ENCODE measurements at places on chromosomes 2 and 18.

DNA sequence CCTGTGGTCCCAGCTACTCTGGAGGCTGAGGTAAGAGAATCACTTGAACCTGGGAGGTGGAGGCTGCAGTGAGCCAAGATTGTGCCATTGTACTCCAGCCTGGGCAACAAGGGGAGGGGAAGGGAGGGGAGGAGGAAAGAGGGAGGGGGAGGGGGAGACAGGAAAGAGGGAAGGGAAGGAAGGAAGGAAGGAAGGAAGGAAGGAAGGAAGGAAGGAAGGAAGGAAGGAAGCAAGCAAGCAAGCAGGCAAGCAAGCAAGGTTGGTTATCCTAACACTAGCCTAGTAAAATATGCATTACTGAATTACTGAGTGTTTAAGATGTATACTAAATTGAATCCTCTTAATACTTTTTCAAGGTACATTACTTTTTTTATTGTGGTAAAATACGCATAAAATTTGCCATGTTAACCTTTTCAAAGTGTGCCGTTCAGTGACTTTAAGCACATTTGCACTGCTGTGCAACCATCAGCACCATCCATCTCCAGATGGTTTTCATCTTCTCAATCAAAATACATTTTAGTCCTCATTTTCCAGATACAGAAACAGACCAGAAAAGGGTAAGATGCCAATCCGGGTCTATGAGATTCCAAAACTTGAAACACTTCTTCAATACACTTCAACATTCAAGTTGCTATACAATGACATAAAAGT, 28.9 kb downstream of the NCKAP1 start:
- no peak for DNase-seq

GRCh38 chr18:25044694-25045093, 307.3 kb downstream of the ZNF521 start:
- no peak for DNase-seq

DNA sequence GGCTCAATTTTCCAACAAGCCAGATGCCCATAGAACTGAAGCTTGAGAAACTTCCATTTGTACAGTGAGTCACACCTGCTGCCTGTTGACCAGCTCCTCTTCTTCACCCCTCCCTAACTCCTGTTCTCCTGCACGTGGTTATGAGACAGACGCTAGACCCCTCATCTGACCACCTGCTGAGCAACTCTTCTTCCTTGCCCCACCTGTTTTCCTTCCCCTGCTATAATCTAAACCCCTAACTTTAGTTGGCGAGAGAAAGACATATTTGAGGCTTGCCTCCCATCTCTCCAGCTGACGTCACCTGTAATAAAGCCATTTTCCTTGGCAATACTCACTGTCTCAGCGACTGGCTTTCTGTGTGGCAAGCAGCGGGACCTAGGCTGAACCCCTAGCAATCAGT, 22.3 kb upstream of the ITM2C start:
- DNase-seq = no peak

DNA sequence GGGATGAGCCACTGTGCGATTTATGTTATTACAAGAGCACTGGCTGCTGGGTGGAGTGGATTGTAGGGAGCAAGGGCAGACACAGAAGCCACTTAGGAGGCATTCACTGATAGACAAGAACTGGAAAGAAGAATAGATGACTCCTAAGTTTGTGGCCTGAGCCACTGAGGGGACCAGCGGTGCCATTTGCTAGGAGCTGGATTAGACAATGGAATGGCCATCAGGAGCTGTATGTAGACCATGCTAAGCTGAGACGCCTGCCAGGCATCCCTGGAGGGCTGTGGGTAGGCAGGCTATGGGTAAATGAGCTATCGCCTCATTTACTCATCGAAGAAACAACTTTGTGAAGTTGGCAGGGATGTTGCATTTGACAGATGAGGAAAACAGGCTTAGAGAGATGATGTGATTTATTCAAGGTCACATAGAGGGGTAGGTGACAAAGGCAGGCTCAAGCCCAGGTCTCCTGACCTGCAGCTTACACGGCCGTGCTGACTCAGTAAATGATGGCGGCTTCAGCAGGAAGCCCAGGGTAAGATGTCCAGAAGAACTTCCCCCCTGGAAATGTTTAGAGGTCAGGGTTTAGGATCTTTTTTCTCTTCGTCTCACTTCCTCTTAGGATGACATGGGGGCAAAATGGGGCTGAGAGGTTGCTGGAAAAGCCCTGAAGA, 2.8 kb downstream of the MFSD2B start:
- no peak for DNase-seq

DNA sequence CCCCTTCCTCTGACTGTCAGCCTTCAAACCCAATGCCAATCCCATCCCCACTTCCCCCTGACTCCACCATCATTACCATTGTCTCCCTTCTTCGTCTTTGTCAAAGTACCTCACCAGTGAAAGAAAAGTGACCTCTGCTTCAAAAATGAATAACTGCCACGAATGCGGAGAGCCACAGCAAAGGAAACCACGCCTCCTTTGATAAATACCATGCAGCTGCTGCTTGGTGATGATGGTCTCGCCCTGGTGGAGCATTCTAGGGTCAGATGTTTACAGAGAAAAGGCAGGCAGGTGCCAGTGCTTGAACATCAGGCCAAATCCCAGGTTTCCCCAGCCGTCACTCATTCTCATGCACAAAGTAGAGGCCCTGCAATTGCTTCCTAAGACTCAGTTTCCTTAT, 162.2 kb downstream of the BCL11A start:
- DNase-seq = no peak

- peak; percentile 29 for DNase-seq
Measured at GRCh38 chr18:58535340-58536201, 93.3 kb downstream of the ALPK2 start.

Measured in cardiac muscle cell (in vitro differentiated cells and primary cell).